ENCODE measurements at places on chromosomes 1 and 21.

- DNase-seq = peak; percentile 32
These were observed 1.2 kb upstream of the LUZP1 start for GRCh38 chr1:23169727-23170335.

GRCh38 chr1:75690547-75690946, 34.0 kb upstream of the ACADM start:
- no peak for DNase-seq

DNA sequence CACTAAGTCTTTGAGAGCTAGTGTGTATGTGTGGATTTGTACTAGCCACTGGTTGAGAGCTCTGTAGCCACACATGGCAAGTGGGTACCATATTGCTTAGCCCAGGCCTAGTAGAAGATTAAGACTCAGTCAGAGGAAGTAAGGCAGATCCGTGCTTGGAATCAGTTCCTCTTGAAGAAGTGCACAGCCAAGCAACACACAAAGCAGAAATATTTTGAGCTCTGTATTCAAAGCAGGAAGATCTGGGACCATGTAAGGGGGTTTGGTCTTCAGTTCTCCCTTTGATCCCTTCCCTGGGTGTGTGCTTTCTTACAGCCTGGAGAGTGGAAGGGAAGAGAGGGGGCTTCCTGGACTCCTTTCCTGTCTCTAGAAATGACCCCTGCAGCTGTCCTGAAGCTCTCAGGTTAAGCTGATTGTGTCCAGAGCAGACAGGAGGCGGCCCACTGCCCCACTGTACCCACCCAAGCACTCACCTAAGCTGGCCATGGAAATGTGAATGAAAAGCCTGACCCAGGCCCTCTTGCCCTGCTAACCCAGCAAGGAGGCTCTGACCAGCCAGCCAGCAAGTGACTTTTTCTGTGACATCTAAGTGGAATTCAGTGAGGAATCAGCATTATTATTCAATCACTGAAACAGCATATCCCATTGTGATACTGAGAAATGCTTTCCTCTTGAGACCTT, 3.6 kb downstream of the ETS2 start:
- DNase-seq = peak; percentile 31

DNA sequence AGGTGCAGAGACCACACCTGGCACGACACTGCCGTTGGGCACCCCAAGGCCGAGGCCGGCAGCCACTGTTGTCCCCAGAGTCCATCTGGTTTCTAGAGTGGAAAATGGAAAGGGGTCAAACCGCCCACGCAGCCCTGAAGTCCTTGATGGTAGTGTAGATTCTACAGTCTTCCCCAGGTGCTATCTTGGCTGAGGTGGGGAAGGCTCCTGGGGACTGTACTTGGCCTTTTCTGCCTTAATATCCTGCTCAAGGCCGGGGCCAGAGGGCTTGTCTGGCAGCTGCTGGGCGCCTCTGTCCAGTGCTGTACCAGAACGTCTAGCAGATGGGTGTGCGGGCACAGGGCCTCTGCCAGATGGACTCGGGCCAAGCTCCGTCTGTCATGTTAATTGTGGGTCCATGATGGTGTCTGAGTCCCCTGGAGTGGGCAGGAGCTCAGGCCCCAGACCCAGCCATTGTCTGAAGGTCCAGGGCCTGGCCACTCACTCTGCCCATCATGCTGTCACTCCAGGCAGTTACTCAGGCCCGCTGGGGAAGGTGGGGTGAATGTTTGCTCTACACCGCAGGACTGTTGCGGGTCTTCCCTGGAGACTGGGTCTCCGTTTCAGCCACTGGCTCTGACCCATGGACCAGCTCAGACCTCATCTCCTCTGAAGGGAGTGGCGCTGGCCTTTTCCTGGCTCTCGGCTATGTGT, 161.9 kb upstream of the COL6A1 start:
- DNase-seq = no peak

DNA sequence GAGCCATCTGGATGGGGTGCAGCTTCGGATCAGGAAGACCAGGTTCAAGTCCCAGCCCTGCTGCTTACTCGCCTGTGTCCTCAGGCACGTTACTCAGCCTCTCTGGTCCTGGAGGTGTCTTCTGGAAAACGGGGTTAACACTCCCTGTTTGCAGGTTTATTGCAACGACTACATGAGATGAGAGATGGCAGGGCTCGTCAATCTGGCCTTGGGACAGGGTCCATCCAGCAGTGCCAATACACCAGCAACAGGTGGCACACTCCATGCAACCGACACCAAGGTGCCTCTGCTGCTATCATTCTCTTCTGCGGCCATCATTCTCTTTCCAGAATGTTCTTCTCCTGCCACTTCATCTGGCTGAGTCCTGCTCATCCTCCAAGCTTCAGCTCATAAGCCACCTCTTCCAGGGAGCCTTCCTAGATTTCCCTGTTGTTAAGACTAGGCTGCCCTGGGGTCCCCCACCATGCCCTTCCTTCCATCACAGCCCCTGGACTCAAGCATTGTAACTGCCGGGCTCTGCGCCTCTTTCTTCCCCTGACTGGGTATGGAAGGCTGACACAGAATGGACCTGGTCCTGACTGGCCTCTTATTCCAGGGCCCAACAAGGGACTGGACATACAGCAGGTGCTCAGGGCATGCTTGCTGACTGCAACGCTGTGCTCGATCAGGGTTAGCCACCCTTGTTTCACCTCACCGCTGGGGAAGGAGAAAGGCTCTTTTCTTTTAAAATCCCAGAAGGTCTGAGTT, 87.4 kb downstream of the DMRTB1 start:
- no peak for DNase-seq

DNA sequence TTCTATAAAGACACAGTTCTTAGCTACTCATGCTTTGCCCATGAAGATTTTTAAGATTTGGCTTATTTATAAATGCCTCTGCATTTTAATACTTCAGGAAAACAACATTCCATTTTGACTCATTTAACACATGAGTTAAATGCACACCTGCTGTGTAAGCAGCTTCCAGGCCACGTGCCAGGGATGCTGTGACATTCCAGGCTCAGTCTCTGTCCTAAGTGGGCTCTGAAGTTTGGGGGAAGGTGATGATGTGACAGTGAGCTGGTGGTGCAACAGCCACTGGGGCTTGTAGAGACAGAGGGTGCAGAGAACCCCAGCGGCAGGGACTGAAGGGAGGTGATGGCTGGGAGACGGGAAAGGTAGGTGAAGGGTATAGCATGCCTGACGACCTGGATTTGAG, 40.7 kb downstream of the HHAT start:
- no peak for DNase-seq

GRCh38 chr1:235607284-235607683, 42.3 kb downstream of the GNG4 start:
- DNase-seq = no peak

DNA sequence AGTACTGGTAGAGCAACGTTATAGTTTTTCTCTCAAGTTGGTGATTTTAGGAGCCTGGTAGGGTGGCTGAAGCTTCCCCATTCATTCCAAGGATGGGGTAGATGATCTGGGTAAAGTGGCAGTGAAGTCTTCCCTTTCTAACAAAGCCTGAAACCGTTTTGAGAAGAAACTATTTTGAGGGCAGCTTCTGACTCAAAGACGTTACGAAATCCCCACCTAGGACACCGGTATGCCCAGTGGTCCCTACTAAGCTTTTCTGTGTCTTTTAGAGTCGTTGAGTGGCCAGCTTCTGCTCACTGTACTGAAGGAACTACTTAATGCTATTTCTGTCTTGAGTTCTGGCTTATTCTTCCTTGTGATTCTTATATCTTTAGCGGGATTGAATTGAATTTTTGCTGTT, 1.4 kb downstream of the WDTC1 start:
- DNase-seq = no peak

DNA sequence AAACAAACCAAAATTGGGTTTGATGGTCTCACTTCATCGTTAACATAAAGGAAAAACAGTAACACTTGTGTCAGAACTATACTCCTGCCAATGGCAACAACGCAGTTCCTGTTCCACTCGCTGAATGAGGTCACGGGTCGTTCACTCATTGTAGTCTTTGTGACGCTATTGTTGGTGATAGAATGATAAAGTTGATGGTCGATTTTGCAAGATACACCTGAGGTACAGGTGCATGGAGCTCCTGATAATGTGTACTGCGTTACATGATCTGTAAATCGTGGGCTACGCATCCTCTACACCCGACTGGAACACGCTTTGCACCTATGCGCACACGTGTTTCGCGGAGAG, 391 bp upstream of the CENPS start:
- no peak for DNase-seq

GRCh38 chr1:30313176-30313575, 410.2 kb downstream of the MATN1 start:
- DNase-seq = no peak

DNA sequence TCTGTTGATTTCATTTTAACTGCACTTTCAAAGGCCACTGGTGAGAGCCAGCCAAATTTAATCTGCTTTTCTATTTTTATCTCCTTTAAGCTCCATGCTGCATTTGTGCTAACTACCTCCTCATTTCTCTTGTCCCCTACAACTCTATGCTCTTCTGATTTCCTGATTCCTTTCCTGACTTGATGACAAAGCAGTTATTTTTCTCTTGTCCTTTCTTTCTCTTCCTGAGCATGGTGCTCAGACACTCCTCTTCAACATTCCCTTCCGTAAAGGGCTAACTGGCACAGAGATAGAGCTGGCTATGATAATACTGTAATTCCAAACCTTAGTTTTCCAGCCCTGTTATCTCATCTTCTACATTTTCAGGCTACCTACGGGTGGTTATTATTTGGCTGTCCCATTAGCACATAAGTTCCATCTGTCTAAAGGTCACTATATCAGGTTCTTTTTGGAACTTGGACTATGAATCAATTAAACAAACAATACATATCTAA, 6.8 kb upstream of the BCAS2 start:
- no peak for DNase-seq

- DNase-seq = no peak
These were observed 1157.2 kb downstream of the MRPL39 start for GRCh38 chr21:24450119-24450518.

DNA sequence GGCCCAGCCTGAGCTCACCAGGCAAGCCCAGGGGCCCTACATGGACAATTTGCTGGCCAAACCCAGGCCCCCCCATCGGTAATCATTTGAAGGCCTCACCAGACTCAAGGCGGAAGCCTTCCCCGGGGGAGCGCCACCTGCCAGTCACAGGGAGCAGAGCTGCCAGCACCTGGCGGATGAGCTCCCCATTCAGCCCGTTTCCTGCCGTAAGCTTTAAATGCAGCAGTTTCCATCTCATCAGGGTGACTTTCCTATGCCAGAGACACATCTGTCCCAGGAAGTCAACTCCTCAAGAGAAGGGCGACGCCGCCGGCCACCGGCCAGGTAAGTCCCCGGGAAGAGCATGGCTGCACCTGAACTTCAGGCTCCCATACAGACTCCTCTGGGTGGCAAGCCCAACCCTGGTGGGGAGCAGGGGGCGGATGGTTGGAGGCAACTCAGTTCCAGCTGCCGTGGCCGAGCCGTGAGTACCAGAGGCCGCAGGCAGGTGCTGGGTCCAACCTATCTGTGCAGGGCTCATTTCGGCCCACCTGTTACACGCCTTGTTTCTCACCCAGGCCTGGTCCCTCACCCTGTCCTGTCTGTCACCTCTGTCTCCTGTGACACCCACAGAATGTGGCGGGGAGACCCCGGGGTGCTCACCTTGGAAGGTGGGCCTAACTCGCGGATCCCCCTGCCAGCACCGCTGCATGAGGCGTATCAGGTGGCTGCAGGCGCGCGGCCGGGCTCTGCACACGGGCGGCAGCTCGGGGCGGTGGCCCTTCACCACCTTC, 20.7 kb downstream of the RIPK4 start:
- no peak for DNase-seq

DNA sequence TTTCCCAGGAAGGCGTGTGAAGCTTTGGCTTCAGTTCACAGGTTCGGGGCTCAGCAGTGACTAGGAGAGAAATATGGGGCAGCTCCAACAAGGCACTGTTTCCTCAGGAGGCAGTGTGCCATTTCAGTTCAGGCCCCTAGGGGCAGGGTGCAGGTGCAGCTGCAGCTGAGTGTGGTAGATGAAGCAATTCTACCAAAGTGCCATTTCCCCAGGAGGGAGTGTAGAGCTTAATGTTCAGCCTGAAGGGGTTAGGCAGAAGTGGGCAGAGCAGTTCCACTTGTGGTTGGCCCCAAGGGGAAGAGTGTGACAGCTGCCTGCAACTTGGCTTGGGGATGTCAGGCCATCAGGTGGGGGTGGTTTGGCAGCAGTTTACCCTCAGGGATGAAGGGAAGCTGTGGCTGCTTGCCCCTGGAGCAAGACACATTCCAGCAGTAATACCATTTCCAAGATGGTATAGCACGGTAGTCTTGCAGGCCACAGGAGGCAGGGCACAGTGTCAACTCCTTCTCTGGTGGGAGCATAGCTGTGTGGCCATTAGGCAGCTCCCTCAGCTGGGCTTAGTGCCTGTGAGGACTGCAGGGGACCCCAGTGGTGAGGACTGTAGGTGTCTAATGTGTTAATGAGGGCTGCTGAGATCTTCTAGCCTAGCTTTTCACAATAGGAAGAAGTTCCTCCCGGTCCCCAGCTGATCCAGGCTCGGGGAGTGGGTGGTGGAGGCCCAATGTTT, 34.7 kb downstream of the RGSL1 start:
- DNase-seq = no peak

DNA sequence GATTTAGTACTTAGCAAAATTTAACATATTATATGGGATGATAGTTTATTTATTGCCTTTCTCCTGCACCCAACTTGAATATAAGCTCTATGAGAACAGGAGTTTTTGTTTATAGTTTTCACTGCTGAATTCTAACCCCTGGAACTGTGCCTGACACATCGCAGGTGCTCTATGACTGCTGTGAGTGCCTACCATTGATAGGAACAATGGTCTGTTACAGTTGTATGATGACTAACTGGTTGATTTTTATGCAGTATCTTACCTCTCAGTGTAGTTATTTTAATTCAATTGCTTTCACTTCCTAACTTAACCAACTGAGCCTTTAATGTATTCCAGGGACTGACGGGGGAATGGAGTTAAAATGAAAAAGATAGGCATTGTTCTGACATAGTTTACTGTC, 336.0 kb downstream of the ST6GALNAC3 start:
- DNase-seq = no peak

GRCh38 chr1:88375977-88376376, 308.1 kb upstream of the PKN2 start:
- DNase-seq = no peak

DNA sequence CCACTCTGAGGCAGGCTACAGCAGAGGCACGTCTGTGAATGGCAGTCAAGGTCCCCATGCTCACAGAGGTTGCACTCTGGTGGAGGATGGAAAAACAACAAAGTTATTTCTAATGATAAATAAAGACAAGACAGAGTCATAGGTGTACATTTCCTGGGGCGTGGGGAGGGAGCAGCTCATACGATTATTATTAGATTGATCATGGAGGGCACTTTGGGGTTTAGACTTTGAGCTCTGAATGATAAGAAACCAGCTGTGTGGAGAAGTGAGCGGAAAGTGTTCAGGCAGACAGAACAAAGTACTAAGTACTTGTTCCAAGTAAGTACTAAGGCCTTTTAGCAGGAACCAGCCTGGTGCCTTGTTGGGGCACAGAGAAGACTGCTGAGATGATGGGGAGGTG, 86.8 kb downstream of the BRINP2 start:
- DNase-seq = no peak

GRCh38 chr1:158821723-158822122, 9.4 kb upstream of the MNDA start:
- no peak for DNase-seq

- no peak for DNase-seq
These were observed 1.0 kb downstream of the IQGAP3 start for GRCh38 chr1:156571261-156571852.

All from hippocampal formation (tissue), 2 donors.